ENCODE measurements at places on chromosomes 7 and 10.

DNA sequence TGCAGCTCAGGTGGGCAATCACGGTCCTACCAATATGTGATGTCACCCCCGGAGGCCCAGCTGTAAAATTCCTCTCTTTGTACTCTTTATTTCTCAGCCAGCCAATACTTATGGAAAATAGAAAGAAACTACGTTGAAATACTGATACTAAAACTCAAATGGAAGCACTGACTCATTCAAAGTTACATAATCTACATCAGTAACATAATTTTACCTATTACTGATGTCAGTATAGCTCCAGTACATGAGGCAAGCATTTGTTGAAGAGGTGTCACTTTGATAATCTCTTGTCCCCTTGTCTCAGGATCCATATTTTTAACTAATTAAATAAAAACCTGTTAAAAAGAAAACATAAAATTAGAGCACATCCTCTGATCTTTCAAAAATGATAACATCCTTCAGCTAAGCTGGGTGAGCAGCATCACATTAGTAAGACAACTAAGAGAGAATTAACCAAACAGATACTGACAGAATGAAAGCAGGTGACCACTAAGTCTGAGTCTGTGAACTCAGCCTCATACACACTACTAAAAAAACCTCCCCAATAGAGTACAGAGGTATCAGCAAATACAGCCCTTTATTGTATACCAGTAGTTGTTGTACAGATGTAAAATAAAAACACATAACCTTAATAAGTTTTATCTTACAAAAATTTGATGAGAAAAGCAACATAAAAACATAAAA is 17.6 kb downstream of the SLC25A40 start:
- DNase-seq = no peak

GRCh38 chr7:69213878-69214277 is 384.4 kb upstream of the AUTS2 start:
- DNase-seq = no peak

- no peak for DNase-seq
Measured at GRCh38 chr7:32150039-32150438, 79.8 kb upstream of the PDE1C start.

DNA sequence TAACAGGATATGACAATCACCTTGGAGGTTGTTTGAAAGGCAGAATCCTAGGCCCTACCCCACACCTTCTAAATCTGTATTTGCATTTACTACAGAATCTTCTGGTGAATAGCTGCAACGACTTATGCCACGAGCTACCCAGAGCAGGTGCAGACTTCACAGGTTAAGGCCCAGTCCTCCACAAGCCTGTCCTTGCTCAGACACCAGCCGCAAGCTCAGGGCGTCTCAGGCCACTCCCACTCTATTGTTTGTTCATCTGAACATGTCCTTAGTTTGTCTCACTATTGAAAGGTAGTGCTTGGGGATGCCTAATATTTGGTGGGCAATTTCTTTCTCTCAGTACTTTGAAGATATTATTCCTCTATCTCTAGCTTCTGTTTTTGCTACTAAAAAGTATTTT is 18.9 kb upstream of the RBM33 start:
- DNase-seq = no peak

DNA sequence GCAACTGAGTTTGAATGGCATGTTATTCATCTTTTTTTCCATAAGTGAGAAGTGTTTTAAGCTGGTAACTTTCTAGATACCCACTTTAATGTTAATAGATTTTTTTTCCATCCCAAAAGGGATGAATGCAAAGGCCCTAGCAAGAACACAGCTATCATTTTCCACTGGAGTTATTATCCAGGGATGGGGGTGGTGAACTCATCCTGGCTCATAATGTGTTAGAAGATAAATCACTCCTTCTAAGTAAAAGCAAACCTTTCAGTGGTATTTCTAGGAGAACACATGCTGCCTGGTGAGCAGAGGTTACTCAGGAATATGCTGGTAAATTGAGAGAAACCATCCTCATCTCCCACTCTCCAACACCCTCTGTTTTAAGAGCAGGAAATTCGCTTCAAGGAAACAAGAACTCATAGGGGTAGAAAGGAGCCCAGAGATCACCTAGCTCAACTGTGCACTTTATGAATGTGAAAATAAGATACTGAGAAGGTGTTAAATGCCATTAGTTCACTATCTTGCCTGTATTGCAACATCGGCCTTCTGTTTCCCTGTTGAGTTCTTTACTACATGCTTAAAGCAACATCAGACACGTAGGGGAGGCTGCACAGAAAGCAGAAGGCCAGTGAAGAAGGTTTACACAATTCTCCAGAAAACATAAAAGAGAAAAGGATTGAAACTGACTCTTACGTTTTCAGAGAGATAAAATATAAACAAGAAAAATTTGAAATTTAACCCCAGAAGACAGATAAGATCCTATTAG is 264.0 kb upstream of the PRKCQ start:
- no peak for DNase-seq

GRCh38 chr7:122748195-122748594 is 45.5 kb upstream of the RNF148 start:
- DNase-seq = no peak

GRCh38 chr10:128013626-128014025 is 106.7 kb downstream of the PTPRE start:
- no peak for DNase-seq

- no peak for DNase-seq
Measured at GRCh38 chr7:112266595-112267270, 60.2 kb downstream of the ZNF277 start.

Data from CD4-positive, alpha-beta T cell treated with Interleukin-4 for 1 hour (primary cell).